ENCODE measurements at places on chromosomes 6 and 20.

DNA sequence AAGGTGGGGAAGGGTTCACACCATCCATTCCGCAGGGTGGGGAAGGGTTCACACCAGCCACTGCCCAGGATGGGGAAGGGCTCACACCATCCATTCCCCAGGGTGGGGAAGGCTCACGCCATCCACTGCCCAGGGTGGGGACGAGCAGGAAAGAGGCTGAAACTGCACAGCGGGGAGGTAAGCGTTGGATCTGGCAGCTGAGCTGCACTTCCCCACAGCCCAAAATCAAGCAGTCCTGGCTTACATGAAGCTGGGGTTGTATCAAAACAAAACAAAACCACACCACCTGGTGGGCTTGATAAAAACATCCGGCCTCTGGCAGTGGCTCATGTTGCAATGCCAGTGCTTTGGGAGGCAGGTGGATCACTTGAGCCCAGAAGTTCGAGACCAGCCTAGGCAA, 268.5 kb downstream of the TAF4 start:
- no peak for DNase-seq

GRCh38 chr6:111685058-111685457, 79.4 kb upstream of the TRAF3IP2 start:
- no peak for DNase-seq

GRCh38 chr6:102216232-102216631, 822.7 kb downstream of the GRIK2 start:
- DNase-seq: no peak

GRCh38 chr6:90025523-90026061, 131.3 kb downstream of the GJA10 start:
- DNase-seq: no peak

GRCh38 chr6:121383478-121383877, 49.2 kb upstream of the TBC1D32 start:
- no peak for DNase-seq

- DNase-seq: no peak
These were observed 43.1 kb downstream of the CD109 start for GRCh38 chr6:73739096-73739495.

DNA sequence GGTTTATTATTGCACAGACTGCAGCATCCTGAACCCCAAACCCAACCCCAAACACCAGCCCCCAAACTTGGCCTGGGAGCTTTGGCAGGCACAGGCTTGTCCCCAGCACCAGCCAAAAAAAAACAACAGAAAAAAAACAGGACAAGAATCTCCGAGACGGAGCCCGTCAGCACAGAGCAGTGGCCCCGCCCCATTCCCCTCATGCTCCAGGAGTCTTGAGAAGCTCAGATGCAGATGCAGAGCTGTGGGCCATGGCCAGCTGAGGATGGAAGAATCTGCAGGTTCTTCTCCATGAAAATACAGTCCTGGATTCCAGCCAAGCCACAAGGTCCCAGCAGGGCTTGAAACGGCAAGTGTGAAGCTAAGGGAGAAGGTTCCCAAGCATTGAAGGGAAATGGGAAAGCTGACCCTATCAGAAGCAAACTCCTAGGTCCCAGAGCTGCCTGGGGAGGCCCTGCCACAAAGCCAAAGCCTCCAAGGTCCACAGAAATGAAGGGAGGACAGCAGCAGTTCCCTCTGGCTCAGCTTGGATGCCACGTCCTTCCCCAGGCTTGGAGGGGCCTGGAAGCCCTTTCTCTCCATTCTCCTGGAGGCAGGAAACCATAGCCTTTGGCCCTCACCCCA, 75.2 kb downstream of the JPH2 start:
- no peak for DNase-seq

DNA sequence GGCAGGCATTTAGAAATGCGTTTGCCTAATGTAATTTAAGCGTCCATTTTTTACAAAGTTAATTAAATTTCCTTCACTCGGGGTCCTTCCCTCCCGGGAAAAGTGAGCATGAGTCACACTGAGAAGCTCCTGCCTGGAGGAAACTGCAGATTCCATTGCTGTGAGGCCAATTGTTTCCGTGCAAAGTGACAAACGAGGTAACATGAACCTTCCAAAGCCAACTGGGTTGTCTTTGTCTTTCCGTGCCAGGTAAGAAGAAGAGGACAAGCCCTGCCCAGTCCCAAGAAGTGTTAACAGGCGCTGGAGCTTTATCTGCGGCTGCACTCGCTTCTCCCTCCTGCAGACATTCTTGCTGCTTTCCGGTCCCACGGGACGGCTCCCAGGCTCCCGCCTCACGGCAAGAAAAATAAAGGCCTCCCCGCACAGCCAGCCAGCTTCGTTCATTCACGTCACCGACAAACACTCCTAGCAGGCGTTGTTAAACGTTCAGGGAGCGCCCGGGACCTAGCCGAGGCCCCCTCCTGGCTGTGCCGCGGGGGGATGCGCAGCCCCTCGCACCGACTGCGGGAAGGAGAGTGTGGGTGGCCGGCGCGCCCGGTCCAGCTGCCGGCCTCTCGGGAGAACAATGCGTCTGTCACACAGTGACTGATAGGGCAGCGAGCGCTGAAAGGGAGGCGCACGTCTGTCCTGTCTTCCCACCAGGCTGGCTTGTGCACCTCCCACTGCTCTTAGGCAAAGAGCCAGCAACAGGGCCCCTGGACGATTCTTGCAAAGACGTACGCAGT, 61.5 kb upstream of the HDDC2 start:
- no peak for DNase-seq

DNA sequence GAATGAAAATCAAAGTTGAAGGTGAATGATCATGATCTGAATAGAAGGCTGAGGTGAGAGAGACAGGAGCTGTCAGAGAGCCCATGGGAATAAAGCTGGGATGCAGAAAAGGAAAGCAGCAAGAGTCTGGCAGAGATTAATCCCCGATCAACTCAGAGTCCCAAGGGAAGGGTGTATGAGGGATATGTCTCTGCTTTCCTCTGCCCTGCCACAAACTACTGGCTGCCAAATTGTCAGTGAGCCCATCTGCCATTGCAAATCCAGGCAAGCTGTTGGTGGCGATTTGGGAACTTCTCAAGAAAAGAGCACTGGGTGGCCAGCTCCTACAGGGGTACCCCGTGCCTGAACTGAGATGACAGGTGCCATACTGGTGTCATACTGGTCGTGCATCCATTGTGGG, 705.5 kb upstream of the MAN1A1 start:
- no peak for DNase-seq

DNA sequence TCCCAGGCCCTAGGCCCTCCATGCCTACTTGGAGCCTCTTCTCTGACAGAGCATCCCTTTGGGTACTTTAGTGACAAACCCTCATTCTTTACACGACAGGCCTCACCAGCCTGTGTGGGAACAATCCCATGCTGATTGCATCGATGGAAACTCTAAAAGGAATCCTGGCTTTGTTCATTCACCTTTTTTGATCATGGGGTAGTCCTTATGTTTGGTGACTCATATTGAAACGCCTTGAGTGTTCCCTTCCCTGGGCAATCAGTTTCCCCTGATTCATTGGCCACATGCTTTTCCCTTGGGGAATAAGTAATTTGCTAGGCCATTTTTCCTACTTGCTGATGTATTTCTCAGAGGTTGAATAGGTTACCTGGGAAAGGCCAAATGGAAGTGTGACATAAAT, 14.7 kb upstream of the TNFAIP3 start:
- DNase-seq: no peak

- no peak for DNase-seq
These were observed 10.8 kb upstream of the EYA2 start for GRCh38 chr20:46883892-46884291.

DNA sequence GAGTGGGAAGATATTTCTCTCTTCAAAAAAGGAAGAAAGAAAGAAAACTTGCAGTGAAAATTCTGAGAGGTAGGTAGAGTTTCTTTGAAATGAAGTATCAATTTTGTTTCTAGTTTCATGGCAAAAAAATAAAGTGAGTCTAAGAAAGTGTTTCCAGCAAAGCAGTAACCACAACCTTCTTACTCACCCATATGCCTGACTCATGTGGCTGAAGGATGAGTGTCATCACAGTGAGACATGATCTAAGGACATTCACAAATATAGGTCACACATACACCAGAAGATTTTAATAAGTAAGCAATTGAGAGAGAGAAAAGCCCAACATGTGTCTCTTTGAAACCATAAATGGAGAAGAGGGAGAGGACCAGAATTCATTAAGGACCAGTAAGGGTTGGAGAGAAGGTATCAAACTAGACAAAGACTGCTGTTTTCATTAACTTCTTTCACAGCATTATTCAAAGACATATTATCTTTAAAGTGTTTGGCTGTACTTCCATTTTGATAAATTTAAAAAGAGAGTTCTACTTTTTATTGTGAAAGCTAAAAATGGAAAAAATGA, 169.5 kb downstream of the FRK start:
- no peak for DNase-seq

DNA sequence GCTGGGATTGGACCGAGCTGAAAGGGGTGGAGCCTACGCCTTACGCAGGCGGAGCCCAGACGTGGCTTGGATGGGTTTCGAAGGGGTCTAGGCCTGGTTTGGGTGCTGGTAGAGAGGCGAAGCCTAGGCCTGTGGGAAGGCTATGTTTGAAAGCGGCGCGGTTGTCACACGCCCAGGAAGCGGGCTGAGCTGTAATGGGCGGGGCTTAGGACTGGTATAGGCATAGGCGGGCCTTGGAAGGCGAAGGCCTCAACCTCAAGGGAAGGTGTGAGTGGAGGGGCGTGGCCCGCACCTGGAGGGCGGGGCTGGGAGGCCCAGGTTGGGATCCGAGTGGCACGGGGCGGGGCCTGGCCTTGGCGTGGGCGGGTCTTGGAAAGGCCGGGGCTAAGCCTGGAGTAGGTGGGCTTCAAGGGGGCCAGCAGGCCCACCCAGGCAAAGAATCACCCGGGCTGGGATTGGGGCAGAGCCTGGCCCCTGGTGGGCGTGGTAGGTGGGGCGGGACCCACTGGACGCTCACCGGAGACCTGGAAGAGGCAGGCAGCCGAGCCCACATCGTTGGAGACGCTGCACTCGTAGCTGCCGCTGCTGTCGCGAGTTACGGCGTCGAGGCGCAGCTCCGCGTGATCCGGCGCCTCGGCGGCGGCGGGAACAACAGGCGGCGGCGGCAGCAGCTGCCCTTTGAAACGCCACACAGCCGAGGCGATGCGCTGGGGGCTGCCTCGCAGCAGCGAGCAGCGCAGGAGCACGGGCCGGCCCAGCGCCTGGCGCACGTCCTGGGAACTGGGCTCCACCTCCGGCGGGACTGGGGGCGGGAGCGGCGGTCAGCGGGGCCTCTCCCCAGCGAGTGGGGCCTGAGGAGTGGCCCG, 49.0 kb downstream of the MDGA1 start:
- DNase-seq: no peak

- DNase-seq: no peak
These were observed 134.1 kb upstream of the PREP start for GRCh38 chr6:105536961-105537360.

GRCh38 chr20:40634891-40635290, 54.1 kb downstream of the MAFB start:
- no peak for DNase-seq

- DNase-seq: no peak
These were observed 1.1 kb upstream of the PSMB8 start for GRCh38 chr6:32844839-32845383.

DNA sequence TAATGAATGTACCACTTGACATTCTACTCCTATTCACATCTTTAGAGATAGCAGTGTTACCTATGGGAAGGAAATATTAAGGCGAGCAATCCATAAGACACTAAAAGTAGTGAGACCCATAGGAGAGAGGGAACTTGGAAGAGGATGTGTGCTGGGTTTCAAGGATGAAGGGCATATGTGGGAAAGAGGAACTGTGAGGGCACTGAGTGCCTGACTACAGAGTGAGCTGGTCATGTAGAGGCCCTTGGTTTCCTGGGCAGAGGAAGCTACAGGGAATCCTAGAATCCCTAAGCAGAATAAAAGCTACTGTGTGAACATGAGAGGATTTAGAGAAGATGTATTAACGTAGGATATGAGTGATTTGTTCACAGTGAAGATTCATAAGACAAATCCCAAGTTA, 262.8 kb downstream of the FARS2 start:
- DNase-seq: no peak

GRCh38 chr6:136525586-136526195, 24.5 kb downstream of the MAP7 start:
- no peak for DNase-seq

DNA sequence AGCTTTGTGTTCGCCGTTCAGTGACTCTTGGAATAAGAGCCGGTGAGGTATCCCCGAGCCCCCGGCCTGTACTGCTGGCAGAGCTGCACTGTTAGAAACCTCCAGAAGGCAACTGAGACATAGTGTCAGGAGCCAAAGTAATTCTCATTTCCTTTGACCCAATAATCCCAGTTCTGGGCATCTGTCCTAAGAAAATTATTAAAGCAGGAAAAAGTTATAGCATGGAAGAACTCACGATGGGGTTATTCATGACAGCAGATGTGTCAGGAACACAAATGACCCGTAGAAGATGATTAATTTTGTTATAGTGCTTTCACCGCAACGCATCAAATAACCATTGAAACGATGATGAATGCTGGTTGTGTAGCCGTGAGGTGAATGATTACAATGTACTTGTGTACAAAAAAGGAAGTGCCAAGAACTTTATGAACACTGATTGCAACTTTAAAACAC, 20.3 kb downstream of the CYP21A2 start:
- DNase-seq: no peak

GRCh38 chr6:134424165-134424797, 106.4 kb upstream of the SGK1 start:
- DNase-seq: no peak

DNA sequence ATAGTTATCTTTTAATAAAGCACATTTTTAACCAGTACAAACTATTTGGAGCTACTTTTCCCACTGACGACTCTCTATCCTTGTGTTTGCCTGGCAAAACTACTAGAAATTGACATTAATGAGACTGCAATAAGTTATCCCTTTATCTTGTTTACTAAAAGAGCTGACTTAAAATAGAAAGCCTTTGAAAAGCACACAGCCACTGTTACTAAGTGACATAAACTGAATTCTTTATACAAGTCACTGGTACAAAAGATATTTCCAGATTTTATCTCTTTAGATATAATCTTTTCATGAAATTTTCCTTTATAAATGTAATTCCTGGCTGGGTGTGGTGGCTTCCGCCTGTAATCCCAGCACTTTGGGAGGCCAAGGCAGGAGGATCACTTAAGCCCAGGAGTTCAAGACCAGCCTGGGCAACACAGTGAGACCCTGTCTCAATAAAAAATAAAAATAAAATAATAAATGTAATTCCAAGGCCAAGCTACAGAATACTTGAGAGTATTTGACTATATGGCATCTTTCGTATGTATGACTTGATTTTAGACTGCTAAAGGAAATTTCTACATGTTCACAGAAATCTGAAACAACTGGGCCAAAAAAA, 9.5 kb downstream of the MBOAT1 start:
- DNase-seq: no peak

All from activated T-cell treated with anti-CD3 and anti-CD28 coated beads, Interleukin-2, amount 50 U/mL, for 1 hour (primary cell).